ENCODE measurements at places on chromosomes 1 and 21.

DNA sequence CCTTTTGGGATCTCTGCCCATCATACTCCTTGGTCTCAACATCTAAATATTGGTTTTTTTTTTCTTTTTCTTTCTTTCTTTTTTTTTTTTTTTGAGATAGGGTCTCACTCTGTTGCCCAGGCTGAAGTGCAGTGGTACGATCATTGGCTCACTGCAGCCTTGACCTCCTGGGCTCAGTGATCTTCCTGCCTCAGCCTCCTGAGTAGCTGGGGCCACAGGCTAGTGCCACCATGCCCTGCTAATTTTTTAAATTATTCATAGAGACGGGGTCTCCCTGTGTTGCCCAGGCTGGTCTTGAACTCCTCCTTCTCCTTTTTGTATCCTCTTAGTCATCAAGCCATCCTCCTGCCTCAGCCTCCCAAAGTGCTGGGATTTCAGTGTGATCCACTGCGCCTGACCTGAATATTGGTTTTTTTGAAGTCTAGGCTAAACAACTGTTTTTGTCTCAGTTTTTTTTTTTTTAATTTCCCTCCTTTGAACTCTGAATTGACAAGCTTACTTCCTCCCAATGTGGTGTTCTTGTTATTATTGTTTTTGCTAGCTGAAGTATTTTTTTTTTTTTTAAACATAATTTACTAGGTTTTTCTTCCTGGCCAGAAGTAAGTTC is 30.9 kb downstream of the MAPKAPK2 start:
- no peak for DNase-seq

DNA sequence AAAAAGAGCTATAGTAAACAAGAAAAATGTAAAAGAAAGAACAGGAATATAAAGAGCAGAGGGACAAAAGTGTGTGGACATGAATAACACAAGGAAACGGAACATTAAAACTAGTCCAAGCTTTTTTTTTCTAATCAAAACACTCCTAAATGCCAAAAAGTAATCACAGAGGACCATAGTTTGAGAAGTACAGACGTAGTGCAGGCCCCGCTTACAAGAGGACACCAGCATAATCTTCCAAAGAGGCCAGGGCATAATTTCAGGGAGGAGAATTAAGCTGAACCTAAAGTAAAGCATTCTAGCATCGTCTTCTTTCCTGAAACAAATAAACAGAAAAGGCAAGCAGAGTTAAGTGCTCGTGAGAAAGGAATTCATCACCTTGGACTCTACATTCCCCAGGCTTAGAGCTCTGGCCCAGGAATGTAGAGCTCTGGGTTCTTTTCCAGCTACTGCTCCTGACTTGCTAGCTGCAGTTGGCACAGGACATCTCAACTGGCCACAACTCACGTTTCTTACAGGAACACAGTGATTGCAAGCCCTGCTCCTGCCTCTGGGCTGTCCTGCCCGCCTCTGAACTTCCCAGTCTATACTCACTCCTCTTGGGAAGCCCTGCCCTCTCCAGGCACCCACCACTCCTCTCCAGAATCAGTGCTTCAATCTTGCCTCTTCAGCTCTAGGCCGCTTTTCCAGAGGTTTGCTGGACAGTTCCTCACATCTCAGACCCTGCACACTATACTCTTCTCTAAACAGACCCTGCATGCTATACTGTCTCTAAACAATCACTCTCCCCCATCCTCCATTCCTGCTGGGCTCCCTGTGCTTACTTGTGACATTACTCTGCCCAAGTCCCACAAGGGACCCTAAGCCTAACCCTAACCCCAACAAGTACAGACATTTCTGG is 9.8 kb downstream of the RGS8 start:
- no peak for DNase-seq

DNA sequence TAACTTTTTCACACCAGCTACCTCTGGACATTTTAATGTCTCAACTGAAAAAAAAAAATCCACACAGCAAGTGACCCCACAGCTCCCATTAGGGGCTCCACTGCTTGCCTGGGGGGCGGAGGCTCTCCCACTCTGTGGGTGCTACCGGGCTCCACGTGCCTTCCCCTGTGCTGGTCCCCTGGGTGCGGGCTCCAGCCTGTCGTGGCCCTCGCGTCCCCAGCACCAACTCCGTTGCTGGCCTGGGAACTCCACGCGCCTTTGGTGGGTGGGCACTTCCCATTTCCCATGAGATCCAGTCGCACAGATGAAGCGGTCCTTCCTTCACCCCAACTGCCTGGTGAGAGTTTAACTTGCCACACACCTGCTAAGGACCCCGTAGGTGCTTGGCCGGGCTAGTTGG is 27.1 kb upstream of the GPR153 start:
- DNase-seq = no peak

- DNase-seq = no peak
Observed at GRCh38 chr1:68213843-68214242, 18.5 kb downstream of the WLS start.

GRCh38 chr1:52348704-52349300 is 17.2 kb downstream of the CC2D1B start:
- DNase-seq = no peak

DNA sequence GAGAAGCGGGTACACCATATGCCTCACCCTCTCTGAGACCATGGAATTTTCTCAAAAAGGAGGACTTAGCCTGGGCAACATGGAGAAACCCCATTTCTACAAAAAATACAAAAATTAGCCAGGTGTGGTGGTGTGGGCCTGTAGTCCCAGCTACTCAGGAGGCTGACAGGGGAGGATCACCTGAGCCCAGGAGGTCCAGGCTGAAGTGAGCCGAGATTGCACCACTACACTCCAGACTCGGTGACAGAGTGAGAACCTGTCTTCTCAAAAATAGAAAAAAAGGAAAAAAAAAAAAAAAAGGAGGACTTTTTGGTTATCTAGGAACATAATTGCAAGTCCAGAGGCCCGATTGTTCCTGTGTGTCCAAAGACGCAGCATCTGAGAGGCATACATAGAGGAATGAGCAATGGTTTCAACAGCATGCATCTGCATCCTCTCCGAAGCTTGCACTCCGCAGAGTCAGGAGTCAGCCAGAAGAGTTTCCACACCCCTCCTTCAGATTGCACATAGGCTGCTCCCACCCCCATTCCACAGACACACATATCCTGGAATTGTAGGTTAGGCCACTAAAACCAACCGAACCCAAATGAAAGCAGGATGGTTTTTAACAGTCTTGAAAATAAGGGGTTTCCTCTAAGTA is 2.5 kb upstream of the TBX15 start:
- DNase-seq = no peak

DNA sequence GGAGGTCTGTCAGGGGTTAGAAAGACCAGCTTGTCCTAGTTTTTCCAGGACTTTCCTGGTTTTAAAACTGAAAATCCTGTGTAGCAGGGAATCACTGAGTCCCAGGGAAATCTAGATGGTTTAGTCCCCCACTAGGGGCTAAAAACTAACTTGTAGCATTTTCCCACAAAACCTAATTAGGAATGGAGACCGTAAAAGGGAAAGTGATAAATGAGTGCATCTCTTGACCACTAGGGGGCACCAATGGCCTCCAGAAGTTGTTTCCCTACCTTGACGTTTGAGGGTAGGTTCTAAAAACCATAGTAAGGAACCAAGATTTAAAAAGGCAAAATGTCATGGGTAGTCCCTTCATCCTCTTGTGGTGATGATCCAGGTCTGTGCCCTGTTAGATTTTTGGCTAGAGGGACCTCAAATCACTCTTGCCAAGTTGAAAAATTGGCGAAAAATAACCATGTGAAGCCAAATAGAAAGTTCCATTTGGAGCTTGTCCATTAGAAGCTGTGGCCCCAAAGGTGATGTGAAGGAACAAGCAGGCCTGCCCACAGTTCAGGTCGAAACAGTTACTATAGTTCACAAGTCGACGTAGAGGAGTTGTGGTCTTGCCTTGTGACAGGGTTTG is 24.5 kb downstream of the CLIC6 start:
- DNase-seq = no peak

DNA sequence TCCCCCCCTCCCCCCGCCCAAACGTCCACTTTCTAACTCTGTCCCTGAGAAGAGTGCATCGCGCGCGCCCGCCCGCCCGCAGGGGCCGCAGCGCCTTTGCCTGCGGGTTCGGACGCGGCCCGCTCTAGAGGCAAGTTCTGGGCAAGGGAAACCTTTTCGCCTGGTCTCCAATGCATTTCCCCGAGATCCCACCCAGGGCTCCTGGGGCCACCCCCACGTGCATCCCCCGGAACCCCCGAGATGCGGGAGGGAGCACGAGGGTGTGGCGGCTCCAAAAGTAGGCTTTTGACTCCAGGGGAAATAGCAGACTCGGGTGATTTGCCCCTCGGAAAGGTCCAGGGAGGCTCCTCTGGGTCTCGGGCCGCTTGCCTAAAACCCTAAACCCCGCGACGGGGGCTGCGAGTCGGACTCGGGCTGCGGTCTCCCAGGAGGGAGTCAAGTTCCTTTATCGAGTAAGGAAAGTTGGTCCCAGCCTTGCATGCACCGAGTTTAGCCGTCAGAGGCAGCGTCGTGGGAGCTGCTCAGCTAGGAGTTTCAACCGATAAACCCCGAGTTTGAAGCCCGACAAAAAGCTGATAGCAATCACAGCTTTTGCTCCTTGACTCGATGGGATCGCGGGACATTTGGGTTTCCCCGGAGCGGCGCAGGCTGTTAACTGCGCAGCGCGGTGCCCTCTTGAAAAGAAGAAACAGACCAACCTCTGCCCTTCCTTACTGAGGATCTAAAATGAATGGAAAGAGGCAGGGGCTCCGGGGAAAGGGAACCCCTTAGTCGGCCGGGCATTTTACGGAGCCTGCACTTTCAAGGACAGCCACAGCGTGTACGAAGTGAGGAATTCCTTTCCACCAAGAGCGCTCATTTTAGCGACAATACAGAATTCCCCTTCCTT is 158.1 kb downstream of the RUNX1 start:
- no peak for DNase-seq

DNA sequence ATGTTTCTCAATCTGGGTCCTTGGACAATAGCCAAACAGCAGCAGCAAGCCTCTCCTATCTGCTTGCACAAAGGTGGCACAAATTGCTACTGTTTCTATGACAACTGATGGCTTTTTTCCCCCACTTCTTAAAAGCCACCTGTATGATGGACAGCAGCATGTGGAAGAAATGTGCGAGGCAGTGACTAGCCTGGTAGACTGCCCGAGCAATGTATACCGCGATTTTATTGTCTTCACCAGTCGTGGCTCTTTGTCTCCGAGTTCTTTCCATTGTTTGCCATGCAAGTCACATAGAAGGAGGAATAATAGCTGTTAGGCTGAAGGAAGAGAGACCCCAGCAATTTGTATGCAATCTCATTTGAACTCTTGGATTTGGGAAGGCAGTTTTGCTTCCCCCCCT is 79.4 kb downstream of the S1PR1 start:
- no peak for DNase-seq

- no peak for DNase-seq
Observed at GRCh38 chr21:25963181-25963580, 207.4 kb downstream of the APP start.

DNA sequence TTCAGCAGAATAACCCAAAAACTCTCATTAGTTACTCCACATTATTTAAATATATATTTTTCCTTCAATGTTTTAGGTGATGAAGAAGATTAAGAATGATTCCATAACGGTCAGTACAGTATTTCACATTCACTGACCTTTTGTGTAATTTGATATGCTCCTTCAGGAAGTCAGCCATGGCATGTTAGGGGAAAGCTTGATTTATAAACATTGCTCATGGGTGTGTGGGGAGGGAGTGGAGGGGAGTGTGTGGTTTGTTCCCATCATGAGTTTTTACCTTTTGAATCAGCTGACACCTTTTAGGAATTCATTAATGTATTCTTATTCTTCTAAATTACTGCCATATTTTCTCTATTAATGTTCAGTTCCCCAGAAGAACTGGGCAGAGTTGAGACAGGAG is 240.2 kb downstream of the ATG4C start:
- DNase-seq = no peak

DNA sequence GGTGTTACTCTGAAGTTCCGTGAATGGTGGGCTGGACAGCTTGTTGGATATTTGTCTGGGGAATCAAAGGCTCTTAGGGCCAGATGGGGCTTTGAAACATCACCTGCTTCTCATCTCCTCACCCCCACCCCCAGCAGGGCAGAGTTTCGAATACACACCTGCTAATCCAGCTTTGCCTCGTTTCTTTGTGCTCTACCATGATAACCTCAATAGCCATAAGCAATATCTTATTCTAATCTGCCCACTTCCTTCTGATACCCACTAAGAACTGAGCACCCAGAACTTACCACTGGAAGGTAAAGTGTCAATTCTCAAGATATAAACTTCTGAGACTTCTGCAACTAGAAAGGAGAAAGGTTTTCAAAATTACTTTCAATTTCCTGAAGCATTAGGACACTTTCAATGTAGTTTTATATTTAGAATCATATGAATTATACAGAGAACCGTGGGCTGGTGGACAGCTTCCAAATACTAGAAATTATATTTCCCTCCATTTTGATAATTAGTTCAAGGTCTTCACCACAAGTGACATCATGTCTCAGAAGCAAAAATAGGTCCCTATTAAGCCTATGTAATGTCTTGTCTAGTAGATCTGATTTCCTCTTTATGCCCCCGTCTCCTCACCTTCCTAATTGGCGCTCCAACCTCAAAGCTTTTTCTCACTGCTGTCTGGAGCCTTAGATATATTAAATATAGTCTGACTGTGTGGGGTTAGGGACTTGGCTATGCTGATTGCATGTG is 64.4 kb upstream of the NEK2 start:
- DNase-seq = no peak
